Caudate nucleus (tissue), 63 donors: ENCODE measurements at places on chromosomes 2 and 18.

- DNase-seq, result no peak
Measured at GRCh38 chr2:240356700-240357640, 78.5 kb upstream of the GPC1 start.

- no peak for DNase-seq
Measured at GRCh38 chr18:68865021-68865420, 67.1 kb downstream of the CCDC102B start.

DNA sequence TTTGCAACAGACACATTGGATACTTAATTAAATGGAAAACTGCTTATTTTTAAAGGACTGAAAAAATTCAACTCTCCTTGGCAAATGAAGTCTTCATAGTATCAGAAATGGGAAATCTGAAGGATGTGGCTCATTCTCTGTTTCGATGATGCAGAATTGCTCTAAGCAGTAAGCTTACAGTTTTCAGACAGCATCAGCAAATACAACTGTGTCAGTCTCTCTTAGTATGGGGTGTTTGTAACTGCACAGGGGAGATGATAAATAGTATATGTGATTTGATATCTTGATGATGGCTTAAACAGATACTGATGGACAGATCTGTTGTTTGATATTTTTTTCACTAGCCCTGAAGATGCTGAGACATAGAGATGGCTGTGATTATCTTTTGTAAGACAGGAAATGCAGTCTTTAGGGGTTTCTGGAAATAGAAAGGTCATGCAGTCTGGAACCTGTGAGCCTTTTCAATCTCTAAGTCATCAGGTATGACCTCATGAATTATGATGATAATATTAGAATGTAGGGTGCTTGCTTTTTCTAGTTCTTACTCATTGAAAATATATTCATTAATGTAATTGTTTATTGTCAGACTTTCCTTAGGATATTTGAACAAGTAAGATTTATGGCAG is 84.2 kb downstream of the SLC4A10 start:
- DNase-seq, result no peak

- no peak for DNase-seq
Measured at GRCh38 chr2:201820383-201821007, 14.2 kb downstream of the CDK15 start.

DNA sequence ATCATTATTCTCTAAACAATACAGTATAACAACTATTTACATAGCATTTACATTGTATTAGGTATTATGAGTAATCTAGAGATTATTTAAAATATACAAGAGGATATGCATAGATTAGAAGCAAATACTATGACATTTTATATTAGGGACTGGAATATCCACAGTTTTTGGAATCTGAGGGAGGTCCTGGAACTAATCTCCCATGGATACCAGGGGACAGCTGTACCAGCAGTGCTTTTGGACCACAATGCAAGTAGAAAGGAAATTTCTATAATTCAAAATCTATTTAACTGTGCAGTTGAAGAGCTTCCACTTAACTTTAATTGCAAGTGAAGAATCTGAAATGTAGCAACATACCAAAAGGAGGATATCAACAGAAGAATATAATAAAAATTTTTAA is 120.8 kb downstream of the LTBP1 start:
- no peak for DNase-seq

GRCh38 chr18:50627594-50628532 is 68.0 kb downstream of the MAPK4 start:
- DNase-seq, result no peak

DNA sequence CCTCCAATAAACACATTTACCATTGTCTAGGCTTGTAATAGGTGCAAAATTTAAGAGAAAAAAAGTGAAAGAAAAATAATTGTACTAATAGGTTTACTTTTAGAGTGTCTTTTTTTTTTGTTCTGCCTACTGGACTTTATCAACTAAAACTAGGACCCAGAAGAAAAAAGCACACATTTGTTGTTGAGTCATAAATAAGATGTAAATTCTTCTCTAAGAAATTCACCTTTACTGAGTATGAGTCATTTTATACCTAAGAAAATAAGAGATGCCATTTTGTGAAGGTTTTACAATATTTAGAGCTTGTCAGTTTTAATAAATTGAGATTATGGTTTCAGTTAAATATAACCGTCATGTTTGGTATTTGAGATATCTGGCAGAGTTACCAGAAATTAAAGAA is 19.2 kb downstream of the FARP2 start:
- DNase-seq, result no peak

GRCh38 chr2:15802657-15803542 is 137.4 kb upstream of the MYCN start:
- no peak for DNase-seq

- no peak for DNase-seq
Measured at GRCh38 chr2:62180975-62181374, 14.9 kb upstream of the B3GNT2 start.

DNA sequence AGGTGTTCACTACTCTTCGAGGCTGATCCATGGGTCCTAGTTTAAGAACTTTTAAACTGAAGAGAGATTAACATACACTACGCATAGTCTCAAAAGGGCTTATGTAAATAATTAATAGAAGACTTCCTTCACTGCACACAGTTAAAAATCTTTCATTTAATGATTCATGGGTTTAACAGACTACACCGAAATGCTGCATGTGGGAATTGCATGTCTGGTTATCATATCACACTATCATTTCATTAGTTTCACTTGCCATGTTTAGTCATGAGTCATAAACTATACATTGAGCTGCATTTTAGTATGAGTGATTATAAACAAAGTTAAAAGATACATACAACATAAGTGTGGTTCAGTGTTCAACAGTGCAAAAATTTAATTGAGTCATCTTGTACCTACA is 31.2 kb downstream of the GLS start:
- no peak for DNase-seq

DNA sequence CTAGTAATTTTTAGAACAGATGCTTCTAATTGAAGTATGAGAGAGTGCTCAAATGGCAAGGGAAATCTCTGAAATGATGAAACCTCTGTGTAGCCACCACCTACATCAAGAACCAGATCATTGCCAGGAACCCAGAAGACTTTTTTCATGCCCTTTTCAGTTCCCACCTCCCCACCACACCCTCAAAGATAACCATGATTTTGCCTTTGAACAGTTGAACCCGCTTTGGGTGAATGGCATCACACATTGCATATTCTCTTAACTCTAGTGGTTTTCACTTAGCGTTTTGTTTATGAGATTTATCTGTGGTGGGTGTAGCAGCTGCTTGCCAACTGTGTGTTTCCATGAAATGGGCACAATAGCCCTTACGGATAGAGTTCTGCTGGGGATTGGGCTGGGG is 142.9 kb upstream of the HDAC4 start:
- DNase-seq, result no peak

- DNase-seq, result no peak
Measured at GRCh38 chr2:36741188-36741837, 44.8 kb downstream of the VIT start.

DNA sequence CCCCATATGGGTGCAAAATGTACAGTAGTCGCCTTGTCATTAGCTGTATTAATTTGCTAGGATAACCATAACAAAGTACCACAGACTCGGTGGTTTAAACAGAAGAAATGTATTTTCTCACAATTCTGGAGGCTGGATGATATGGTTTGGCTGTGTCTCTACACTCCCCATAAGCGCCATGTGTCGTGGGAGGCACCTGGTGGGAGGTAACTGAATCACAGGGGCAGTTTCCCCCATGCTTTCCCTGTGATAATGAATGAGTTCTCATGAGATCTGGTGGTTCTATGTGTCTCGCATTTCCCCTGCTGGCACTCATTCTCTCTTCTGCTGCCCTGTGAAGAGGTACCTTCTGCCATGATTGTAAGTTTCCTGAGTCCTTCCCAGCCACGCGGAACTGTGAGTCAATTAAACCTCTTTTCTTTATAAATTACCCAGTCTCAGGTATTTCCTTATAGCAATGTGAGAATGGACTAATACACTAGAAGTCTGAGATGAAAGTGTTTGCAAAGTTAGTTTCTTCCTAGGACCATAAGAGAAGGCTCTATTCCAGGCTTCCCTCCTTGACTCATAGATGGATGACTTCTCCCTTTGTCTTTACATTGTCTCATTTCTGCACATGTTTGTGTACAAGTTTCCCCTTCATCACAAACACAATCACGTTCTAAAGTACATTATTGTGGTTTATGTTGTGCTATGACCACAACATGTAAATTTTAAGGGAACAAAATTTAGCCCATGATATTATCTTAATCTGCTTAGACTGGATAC is 1442.6 kb downstream of the SUCLG1 start:
- no peak for DNase-seq

- DNase-seq, result no peak
Measured at GRCh38 chr18:70216788-70217187, 11.3 kb upstream of the RTTN start.

DNA sequence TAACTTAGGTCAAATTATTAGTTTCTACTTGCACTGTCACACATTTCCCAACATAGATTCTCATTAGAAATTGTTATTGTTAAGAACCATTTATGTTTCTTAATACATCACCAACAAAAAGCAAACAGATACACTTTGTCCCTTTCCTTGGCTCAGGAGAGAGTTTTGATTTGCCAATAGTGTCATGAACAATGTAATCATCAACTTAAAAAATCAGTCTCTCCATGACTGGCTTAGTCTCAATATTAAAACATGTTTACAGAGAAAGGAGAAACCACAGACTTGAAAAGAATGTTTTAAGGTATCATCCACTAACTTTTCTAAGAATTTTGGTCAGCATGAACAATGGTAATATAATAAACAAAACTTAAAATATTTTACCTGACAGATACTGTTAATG is 416.5 kb upstream of the KCNH7 start:
- no peak for DNase-seq
